H9 (cell line): ENCODE measurements at places on chromosomes 6 and 20.

GRCh38 chr6:105746509-105746908 lies 339.6 kb upstream of the PRDM1 start:
- DNase-seq: no peak

DNA sequence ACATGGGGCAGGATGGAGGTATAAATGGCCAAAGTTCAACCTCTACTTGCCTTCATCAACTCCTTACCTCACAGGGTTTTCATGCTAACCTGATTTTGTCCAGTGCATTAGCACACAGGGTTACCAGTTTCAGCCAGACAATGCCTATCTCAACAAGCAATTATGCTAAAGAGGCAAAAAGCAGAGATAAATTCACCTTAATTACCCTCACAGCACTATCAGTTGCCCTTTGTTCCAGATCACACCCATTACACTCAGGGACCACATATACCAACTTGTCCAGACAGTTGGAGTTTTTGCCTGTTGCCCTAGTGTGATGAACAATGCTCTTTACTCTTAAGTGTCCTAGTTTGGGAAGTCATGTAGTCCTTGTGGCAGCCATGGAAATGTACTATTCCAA lies 174.5 kb upstream of the MOCS1 start:
- no peak for DNase-seq

- no peak for DNase-seq
Measured at GRCh38 chr6:107786709-107787588, 37.2 kb downstream of the SCML4 start.

GRCh38 chr6:17580518-17581048 lies 19.5 kb upstream of the FAM8A1 start:
- peak; percentile 46 for DNase-seq

DNA sequence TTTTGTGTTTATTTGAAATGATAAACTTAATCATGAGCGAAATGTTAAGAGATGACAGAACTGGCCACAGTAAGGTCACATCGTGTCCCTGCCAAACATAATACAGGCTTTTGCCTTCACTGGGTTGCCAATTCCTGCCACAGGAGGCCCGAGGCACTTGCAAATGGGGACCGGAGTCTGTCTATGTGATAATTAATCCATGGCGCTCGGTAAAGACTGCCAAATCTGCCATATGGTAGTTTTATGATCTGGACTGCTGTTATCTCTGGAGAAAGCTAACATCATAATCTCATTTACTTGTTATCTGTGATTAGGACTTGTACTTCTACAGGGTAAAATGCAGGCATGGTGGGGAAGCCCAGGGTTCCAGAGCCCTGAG lies 170.5 kb upstream of the TSHZ2 start:
- DNase-seq: no peak

DNA sequence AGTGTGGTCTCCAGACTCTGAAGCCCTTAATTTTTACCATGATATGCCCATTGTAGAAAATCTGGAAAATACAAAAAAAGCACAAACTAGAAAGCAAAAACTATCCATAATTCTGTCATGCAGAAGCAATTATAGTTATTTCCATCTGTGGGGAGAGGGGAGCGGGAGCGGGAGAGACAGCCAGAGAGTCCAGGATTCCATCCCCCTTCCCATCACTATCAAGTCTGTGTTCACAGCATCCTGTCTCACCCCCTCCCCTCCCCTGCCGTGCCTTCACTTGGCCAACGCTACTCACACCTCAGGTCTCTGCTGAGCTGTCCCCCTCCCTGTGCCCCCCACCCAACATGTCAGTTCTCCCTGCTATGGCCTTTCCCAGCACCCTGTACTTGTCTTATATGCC lies 14.5 kb downstream of the RIMS4 start:
- no peak for DNase-seq

DNA sequence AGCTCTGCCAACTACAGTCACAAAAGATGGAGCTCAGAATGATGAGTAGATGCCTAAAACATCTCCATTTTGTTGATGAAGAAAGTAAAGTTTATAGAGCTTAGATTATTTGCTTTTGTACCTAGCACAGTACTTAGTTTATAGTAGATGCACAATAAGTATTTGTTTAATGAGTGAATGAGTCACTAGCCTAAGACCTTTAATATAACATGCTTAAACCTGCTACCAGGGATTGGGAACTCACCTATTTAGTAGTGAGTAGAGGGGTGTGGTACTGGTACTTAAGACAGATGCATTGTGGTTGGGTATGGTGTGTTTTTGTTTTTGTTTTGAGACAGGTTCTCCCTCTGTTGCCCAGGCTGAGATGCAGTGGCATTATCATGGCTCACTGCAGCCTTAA lies 35.8 kb downstream of the TRIM38 start:
- no peak for DNase-seq

DNA sequence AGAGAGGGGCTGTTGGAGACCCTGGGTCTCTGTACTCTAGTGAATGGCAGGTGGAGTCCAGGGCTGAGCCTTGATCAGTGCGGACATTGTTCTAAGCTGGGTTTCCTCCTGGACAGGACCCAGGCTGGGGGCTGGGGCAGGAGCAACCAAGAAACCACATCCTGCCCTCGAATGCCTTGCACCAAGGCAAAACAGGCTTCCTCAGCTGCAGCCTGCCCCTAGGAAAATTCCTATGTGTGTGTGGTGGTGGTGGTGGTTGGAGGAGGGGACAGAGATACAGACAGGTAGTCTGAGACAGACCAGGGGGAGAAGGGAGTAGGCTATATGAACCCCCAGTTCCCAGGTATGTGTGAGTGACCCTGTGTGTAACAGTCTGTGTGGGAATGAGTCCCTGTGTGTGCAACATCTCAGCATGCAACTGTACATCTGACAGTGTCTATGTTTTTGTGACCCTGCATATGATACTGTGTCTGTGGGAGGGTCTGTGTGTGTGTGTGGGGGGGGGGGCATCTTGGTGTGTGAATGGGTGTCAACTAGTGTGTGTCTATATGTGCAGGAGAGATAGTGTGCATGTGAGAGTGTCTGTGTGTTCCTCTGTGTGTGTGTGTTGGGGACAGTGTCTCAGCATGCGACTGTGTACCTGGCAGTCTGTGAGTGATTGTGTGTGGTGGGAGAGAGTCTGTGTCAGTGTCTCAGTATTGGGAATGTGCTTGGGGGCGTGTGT lies 3.0 kb downstream of the GLP1R start:
- no peak for DNase-seq

DNA sequence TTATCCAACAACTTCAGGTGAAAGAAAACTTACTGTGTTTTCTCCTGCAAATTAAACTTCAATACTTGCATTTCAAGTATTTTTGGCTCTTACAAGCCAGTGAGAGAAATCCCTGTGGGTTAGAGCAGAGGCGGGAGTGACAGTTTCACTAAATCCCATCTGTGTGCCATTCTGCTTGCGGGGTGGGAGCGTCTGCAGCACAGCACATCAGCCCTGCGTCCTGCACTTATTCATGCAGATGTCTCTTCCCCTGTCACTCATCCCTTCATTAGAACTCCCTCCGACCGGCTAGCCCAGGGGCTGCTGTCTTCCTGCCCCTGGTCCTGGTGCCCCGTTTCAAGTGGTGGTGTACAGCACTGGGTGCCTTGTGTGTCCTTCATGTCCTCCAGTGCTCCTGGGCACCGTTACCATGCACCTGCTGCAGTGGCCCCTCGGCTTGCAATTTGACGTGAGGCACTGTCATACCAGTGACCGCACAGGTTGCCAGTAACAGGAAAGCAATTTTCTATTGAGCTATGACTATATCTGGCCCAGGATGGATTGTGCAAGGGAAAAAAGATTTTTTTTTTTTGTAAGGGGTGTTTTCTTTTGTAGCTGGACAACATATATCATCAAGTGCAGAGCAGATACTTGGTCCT lies 59.4 kb downstream of the INSM1 start:
- no peak for DNase-seq

GRCh38 chr20:5893052-5893451 lies 57.3 kb downstream of the TRMT6 start:
- no peak for DNase-seq

GRCh38 chr20:16222859-16223411 lies 350.3 kb downstream of the KIF16B start:
- no peak for DNase-seq

- peak; percentile 42 for DNase-seq
Measured at GRCh38 chr20:34312024-34312460, 8.9 kb upstream of the AHCY start.

DNA sequence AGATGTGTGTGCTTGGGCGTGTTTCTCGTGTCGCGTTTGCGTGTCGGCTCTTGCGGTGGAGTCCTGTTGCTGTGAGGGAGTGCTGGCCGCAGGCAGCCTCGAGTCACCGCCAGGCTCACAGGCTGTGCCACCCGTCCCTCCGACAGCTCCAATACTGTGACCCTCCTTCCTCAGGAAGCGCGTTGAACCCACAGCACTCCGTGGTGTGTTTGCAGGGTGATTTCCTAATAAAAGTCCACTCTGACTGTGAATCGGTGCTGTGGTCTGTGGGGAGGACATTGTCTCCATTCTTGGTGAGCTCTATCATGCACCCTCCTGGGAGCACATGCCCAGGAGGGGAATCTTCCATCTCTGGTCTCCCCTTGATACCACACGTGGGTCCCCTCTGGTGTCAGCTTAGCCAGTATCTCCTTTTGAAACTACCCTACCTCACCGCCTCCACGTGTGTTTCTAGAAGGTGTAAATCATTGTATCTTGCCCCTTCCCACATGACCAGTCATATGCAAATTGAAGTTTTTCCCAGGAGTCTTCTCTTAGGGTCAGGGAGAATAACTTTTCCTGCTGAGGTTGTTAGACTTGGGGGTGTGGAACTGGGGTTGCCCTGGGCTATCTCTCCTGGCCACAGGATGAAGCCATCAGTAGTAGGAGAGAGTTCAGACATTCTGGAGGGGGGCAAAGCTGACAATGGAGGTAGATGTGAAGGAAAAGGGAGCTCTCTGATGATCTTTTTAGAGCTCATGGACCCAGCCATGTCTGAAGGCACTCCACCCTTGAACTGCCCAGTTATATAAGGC lies 13.3 kb upstream of the PCMTD2 start:
- DNase-seq: no peak

DNA sequence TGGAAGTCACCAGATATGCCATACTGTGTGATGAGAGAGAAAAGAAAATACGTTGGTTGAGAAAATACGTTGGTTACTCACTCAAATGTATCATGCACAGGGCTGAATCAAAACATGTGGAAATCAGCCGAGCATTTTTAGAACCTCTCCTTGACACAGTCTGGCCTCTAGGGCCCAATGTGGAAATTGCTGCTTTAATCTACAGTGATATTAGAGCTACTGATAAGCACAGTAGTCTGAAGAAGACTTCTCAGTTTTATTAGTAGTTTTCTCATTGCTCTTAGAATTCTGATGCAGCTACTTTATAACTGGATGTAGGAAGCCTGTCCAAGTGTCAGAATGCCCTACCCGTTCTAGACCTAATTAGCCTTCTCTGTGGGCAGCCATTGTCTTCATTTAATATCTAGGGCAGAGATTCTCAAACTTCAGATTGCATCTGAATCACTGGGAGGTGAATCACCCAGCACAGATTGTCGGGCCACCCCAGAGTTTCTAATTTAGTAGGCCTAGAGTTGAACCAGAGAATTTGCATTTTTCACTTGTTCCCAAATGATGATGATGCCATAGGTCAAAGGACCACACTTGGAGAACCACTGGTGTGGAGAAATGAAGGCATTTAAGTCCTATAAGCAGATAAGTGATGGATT lies 229.1 kb downstream of the PLCB1 start:
- no peak for DNase-seq

DNA sequence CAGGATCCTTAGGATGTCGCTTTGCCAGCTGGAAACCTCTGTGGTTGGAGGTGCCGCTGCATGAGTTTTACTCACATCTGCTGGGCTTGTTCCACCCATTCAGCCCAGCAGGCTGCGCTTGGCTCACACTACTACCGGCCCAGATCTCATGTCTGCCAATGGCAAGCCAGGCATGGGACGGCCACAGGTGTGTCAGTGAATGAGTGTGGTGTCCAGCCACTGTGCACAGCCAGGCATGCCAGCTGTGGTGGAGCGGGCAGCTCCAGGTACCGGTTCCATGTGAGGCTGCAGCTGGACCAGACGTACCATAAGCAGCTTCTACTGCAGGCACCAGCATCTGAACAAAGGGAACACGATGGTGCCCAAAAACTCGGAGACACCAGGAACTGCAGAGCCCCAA lies 33.1 kb upstream of the ASF1A start:
- DNase-seq: peak; percentile 41

GRCh38 chr6:132418235-132418965 lies 17.1 kb upstream of the MOXD1 start:
- no peak for DNase-seq

- DNase-seq: no peak
Measured at GRCh38 chr6:37954791-37955190, 135.3 kb downstream of the ZFAND3 start.

- DNase-seq: no peak
Measured at GRCh38 chr6:157650261-157650640, 172.8 kb upstream of the SNX9 start.

GRCh38 chr20:38307371-38308046 lies 3.6 kb downstream of the BPI start:
- DNase-seq: no peak

- DNase-seq: no peak
Measured at GRCh38 chr6:72865467-72865866, 243.6 kb downstream of the KCNQ5 start.

DNA sequence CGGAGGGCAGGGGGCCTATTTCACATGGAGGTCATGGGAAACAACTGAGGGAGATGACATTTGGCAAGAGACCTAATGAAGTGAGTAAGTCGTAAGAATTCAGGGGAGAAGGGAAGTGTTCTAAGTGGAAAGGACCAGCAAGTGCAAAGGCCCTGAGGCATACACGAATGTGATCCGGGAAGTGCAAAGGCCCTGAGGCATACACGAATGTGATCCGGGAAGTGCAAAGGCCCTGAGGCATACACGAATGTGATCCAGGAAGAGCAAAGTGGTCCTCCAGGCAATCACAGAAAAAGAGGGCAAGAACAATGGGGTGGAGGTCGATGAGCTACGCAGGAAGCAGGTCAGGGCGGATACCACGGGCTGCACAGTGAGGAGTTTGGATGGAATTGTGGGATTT lies 24.2 kb upstream of the EXOC2 start:
- no peak for DNase-seq

DNA sequence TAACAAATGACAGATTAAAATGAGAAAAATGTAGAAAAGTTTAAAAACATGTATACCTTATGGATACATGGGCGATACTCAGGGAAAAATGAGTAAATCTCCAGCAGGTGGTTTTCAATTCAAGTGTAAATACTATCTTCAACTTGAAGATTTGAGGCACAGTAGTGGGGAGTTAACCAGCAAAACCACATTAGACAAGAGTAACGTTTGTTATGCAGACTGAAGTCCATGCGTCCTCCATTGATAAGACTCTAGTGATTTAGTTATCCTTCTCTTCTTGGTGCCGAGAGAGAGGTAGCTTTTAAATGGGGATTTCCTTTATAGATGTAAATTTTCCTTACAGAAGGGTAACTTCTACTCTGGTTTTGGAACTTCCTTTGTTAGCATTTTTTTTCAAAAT lies 28.1 kb downstream of the PCMTD2 start:
- DNase-seq: no peak
